ENCODE measurements at places on chromosomes 7 and 10.

GRCh38 chr10:95319239-95319638 is 28.4 kb upstream of the PDLIM1 start:
- DNase-seq = no peak

- DNase-seq = no peak
These were observed 3.7 kb upstream of the MYO1G start for GRCh38 chr7:44982535-44982923.

DNA sequence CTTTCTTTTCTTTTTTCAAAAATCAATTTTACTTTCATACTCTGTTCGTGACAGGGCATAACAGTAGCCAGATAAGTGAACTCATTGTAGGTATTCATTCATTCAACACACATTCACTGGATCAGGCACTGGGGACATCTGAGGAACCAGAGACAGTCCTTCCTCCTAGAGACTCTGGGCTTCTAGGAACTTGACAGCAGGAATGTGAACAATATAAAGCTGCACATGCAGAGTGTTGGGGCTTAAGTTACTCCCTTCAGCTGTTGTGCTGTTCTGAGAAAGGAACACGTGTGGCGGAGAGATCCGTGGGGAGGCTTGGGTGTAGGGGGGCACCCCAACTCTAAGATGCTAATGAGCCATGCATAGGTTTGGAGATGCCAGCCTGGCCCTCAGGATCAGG is 120.4 kb downstream of the PKD1L1 start:
- DNase-seq = no peak

- no peak for DNase-seq
These were observed 40.5 kb upstream of the CREB5 start for GRCh38 chr7:28371846-28372245.

GRCh38 chr7:73519867-73520672 is 2.0 kb downstream of the BAZ1B start:
- peak; percentile 2 for DNase-seq
